CD4-positive, alpha-beta T cell treated with Interleukin-17A for 1 hour (primary cell): ENCODE measurements at places on chromosomes 6 and 20.

DNA sequence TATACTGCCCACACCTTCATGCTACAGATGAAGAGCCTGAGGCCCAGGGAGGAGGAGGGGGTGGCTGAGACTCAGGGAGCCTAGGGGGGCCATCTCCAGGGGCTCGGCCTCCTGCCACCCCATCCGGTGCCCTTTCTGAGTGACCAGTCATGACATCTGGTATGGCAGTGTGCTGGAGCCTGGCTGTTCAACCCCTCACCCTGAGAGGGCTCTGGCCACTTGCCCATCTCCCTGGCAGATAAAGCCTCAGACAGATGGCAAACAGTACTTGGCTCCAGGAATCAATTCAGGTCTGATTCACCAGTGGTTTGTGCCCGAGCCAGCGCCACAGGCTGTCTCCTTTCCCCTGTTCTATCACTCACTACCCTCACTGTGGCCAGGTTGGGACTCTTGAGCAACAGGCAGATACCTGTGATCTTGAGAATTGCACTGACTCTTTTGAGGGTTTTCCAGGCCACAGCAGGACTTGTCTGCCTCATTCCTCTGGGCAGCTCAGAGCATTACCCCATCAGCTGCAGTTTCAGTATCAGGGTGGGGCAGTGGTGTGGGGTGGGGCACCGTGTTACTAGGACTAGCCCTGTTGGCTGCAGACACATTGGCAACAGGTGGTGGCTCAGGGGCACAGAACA is 22.8 kb downstream of the SRSF3 start:
- DNase-seq: no peak

- DNase-seq: no peak
Measured at GRCh38 chr6:1190366-1190765, 121.5 kb upstream of the FOXQ1 start.

DNA sequence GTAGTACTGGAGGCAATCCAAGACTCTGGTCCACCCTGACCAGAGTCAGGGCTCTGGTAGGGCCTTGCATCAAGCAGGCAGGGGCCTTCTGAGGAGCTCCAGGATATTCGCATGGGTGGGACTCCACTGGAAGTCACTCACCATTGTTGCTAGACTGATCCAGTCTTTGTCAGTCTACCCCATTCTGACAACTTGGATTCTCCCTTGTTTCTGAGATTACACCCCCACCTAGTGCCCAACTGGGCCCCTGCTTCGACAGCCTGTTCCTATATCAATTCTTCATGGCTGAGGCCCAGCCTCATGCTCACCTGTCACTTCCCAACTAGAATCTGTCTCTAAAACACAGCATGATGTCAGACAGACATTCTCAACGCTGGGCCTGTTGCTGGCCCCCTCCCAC is 5.2 kb downstream of the SLC35D3 start:
- peak; percentile 10 for DNase-seq

DNA sequence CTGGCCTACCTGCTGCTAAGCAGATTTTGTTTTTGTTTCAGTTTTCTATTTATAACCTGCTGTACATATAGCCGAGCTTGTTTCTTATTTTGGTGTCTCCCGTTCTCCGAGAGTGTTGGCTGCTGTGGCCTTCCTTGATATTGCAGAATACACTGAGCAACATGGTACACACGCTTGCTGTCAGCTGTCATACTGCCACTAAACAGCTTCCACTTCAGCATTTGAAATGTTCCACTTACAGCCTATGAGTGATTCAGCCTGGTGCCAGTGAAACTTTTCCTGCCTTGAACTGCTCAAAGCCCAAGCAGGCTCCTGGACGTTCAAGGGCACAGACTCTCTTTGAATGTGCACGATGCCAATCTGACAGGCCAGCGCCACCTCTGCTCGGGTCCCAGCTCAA is 87.1 kb downstream of the PSMG4 start:
- DNase-seq: no peak

DNA sequence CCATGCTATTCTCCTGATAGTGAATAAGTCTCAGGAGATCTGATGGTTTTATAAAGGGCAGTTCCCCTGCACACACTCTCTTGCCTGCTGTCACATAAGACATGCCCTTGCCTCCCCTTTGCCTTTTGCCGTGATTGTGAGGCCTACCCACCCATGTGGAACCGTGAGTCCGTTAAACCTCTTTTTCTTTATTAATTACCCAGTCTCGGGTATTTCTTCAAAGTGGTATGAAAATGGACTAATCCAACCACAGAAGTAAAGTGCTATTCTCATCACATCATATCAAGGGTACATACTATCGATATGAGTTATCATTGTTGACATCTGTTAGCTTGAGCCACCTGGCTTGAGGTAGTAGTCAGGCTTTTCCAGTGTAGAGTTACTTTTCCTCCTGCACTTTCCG is 2.3 kb downstream of the MANBAL start:
- DNase-seq: no peak

GRCh38 chr20:61436667-61437279 is 184.7 kb downstream of the CDH4 start:
- DNase-seq: no peak

GRCh38 chr6:169709293-169709692 is 7.4 kb downstream of the C6orf120 start:
- no peak for DNase-seq
